ENCODE measurements at places on chromosomes 4 and X. TPM values are rescaled to one million over a fixed set of nuclear protein-coding genes. Genes with fewer than 3 reads are reported as not detected.

- DNase-seq, result no peak
Observed at GRCh38 chr4:40842725-40843423, 93.1 kb downstream of the NSUN7 start.

DNA sequence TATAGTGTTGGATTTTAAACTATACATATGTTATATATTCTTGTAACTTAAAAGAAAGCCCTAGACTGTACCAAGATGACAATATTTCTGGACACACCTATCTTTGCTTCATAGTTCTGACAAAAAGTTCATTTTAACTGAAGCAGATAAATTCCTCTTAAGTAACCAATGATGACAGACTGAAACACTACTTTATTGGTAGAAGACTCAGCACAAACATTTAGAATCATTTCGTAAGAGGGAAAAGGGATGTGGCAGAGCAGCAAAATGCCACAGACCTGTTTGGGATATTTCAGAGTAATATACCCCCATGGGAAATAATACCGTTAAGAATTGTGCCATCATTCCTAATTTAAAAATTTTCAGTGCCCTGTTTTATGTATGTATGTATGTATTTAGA lies 56.2 kb downstream of the APOO start:
- no peak for DNase-seq

- DNase-seq, result no peak
Observed at GRCh38 chr4:126441173-126442035, 1126.6 kb downstream of the FAT4 start.

DNA sequence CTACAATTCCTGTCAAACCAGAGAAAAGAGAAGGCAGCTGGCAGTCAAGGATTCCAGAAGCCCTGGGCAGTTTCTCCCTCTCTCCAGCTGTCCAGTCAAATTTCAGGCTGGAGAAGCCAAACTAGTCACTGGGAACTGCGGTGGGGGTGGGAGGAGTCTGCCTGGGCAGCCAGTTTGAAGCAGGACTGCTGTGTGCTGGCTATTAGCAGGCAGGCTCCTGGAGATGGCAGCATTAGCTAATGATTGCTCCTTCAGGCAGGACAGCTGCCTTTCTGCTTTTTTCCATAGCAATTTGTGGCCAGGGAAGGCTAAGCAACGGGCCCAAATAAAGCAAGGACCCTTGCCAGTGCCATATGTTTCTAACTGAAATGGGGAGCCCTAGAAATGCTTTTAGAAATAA lies 44.7 kb upstream of the FGF13 start:
- DNase-seq, result peak; percentile 48

The ALPK1 gene
- polyA plus RNA-seq, result 20.7 TPM
